Midbrain (tissue), 1 donor: ENCODE measurements at places on chromosomes 11 and 22.
A peak's percentile ranks its signal among the peaks of the same experiment; 100 is the strongest.

GRCh38 chr11:120612513-120613263 lies 101.1 kb downstream of the GRIK4 start:
- DNase-seq, result no peak

- peak; percentile 55 for DNase-seq
Observed at GRCh38 chr11:118434553-118435289, 1.6 kb upstream of the KMT2A start.

DNA sequence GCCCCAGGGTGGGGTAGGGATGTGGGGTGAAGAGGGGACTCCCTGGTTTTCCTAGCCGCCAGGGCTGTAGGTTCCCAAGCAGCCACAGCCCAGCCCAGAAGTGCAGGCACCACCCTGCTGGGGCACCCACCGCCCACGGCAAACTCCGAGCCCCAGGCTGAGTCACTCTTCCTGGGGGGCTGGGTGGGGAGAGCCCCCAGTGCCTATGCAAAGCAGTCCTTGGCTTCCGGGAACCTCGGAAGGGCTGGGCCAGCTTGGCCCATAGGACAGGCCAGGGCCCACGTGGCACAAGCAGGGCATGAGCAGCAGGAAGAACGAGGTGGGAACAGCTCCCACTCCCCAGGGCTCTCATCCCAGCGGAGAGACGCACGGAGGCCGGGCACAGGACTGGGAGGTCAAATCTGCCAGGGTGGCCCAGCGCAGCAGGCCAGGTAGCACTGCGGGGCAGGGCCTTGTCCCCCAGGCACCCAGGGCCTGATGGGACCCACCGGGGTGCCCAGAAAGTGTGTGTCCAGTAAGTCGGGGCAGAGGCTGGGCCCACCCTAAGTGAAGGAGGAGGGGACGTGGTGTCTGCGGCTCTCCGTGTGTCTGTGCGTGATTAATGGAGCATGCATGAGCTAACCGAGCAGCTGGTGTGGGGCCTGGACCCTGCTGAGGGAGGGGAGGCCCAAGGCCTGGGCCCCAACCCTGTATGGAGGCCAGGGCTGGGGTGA lies 4.6 kb upstream of the IL17REL start:
- no peak for DNase-seq

DNA sequence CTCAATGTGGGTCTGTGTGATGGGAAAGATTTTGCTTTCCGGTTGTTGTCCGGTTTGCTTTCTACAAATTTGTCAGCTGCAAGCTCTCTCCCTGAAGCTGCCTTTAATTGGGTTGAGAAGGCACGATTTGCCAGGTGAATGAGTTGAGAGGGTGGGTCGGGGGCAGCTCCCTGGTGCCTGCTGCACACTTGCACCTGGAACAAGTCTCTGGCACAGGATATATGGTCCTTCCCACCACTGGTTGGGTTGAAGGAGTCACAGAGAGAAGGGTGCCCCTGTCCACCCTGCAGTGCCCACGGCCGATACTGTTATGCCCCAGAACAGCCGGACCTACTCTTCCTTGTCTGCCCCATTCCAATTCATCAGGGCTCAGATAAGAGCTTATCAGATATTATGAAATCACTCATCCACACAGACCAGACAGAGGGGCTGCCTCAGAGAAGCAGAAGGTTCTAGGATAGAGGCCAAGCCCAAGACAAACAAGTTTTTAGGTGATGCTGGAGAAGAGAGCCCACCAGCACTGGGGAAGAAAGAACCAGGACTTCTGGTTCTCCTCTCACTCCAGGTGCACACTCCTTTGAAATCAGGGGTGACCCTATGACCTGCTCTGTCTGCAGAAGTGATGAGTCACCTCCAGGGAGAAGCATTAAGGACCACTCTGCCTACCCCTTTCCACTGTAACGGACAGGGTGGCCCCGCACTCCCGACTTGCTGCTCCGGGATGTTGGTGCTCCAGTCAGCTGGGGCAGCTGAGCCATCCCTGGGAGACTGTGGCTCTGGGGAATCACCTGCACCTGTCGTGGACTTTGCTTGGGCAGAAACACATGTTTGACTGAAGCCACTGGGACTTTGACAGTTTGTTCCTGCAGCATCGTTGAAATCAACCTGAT lies 45.3 kb downstream of the RTL6 start:
- no peak for DNase-seq

DNA sequence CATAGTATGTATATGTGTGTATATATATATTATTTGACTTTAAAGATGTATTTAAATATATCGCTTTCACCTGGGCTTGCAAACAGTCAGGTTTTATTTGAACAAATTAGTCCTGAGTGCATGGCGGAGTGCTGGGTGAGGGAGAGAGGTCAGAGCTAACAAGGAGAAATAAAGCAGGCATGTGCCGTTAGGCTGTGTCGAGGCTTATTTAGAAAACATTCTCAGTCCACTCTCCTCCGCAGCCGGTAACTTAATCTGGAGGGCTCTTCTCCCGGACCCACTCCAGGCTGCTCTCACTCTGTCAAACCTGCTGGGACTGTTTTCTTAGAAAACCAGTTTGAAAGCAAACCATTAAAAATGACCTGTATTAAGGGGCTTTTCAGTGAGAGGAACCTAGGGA lies 455.9 kb downstream of the MN1 start:
- DNase-seq, result no peak

DNA sequence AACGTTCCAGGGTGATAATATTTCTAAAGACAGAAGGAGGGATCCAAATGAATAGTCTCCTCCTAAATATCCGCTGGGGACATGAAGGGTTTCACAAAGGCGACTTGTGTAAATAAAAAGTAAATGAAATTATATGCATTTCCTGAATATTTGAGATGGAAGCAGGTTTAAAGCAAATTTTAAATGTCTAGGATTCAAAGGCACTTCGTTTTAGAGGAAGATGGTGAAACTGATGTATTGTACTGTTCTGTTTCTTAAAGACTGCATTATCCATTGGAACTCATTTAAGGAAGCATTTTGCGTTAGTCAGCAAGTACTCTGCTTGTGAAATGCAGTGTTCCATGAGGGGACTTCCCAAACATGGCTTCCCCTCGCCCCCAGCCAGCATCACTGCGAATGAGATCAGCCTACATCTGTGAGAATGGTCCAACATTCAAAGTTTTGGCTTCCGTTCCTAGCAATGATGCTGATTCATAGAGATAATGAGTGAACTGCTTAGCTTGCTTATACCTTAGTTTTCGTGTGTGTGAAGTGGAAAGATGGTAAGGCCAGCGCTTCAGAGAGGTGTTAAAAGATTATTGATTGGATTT lies 1.5 kb downstream of the RAB39A start:
- no peak for DNase-seq

DNA sequence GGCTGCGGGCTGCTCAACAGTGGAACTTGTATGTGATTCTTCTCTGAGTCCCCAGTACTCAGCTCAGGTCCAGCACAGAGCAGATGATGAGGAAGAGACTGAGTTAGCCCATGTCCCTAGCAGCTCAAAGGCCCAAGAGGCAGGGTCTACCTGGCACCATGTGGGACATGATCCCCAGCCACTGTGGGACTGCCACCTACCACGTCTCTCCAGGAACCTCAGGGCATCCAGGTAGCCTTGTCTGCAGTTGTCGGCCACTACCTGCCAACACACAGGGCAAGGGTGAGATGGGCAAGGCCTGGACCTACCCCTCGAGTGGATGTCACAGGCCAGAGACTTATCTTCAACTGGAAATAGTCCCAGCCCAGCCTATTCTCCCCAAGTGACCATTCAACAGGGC lies 4.4 kb downstream of the PNPLA5 start:
- no peak for DNase-seq

- no peak for DNase-seq
Observed at GRCh38 chr11:95991101-95991500, 67.2 kb upstream of the MTMR2 start.

GRCh38 chr11:55719608-55720160 lies 53.6 kb upstream of the OR5D13 start:
- no peak for DNase-seq

DNA sequence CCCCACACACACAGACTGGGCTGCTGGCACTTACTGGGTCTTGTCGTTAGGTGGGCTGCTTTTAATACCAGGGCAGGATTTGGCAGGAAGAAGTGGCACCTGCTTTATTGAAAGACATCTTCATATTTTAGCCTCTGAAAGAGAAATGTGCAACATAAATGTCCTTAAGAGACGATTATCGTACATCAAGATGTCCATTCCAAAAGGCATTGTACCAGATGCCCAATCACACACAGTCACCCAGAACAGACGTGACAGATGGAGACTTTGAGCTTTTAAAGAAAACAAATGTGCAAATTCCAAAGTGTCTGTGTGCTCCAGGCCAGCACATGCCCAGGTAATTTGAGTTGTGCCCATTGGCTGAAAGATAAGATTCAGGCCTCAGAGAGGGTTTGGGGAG lies 155.7 kb downstream of the RRAS2 start:
- no peak for DNase-seq

DNA sequence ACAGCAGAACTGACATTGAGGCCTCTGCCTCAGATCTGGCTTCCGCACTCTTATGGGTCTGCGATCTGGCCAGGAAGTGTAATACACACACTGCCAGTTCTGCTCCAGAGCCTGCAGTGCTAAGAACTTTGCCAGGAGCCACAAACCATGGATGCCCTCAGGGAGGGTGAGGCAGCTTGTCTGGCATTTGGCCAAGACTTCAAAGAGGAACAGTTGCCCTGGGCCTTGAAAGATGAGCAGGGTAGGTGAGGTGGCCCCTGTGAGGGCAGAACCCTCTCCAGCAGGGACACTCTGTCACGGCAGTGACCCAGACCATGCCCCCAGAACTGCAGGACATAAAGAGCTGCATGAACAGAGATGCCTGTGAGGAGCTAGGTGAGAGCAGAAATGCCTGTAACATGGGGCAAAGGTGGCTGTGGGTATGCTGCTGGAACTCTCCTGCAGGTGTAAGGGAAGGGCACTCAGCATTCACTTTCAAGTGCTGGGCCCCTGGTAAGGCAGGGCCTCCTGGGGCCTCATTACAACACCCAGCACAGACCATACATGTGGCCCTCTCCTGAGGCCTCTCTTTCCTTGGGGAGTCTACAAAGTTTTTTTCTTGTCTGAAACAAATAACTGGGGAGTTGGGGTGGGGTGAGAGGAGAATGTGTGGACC lies 47.3 kb downstream of the NEU3 start:
- DNase-seq, result no peak

- DNase-seq, result no peak
Observed at GRCh38 chr22:23065495-23066122, 4.7 kb upstream of the GNAZ start.

- DNase-seq, result no peak
Observed at GRCh38 chr11:96200243-96200642, 142.8 kb downstream of the MAML2 start.

DNA sequence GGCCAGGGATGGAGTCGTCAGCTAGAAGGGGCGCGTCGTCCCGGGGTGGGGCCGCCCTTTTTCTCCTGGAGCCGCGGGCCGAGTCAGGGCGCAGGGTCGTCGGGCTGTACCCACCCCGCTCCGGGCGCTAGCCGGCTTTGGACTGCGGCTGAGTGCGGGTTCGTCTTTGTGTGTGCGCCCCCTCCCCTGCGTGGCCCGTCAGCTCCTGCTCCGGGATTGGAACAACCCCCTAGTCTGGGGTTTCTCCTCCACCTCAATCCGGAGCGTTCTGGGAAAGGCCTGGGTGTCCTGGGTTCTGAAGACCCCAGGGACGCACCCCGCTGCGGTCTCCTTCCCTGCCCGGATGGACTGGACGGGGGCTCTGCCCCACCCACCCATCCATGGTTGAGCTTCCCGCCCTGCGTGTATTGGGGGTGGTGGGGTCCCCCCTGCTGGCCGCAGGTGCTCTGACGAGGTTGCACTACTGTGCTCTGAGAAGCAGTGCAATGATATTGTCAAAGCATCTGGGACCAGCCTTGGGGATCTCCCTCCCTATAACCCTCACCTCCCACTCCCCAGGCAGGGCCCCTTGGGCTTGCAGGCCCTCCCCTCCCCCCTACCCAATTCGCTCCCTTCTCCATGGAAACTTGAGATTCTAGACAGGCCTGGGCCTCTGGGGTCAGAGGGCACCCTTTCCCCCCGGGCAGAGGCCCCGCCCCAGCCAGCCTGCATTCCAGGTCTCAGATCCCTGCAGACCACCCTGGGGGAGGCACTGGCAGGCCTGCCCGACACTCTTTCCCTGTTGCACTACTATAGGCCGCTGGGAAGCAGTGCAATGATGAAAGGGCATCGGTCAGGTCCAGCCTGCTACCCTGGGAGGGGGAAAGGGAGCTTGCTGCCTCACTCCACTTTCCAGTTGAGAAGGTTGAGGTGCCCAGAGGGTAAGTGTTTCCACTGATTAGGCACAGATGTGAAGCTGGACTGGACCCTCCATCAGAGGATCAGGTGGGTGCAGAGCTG lies 10.7 kb downstream of the SDF2L1 start:
- DNase-seq, result no peak

DNA sequence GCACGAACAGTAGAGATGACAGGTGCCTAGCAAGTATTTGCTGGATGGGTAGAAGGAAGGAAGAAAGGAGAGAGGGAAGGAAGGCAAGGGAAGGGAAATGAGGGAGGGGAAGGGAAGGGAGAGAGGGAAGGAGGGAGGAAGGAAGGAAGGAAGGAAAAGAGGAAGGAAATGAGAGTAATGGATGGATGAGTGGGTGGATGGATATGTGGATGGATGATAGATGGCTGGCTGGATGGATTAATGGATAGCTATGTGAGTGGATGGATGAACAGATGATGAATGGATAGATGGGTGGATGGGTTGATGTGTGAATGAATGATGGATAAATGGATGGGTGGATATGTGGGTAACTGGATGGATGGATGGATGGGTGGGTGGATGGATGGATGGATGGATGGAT lies 125.9 kb upstream of the FGF3 start:
- no peak for DNase-seq

GRCh38 chr11:67347964-67348749 lies 5.2 kb downstream of the POLD4 start:
- DNase-seq, result no peak

DNA sequence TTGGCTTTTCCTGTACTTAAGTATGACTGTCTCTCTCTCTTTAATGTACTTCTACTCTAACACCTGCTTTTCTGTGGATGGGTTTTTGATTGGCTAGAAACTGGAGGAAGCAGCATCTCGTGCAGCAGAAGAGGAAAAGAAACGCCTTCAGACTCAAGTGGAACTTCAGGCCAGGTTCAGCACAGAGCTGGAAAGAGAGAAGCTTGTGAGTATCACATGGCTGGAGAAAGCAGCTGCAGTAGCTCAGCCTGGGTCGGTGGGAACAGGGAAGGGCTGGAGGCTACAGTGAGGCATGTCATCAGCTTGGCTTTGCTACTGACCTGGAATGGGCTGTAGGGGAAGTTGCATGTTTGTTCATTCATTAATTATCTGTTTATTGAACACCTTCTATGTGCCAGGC lies 74.2 kb downstream of the SWAP70 start:
- peak; percentile 35 for DNase-seq
